ENCODE measurements at places on chromosomes 1 and 21.

- no peak for DNase-seq
Measured at GRCh38 chr1:204541626-204542025, 25.4 kb downstream of the MDM4 start.

- DNase-seq: no peak
Measured at GRCh38 chr1:64150729-64151230, 52.6 kb upstream of the UBE2U start.

DNA sequence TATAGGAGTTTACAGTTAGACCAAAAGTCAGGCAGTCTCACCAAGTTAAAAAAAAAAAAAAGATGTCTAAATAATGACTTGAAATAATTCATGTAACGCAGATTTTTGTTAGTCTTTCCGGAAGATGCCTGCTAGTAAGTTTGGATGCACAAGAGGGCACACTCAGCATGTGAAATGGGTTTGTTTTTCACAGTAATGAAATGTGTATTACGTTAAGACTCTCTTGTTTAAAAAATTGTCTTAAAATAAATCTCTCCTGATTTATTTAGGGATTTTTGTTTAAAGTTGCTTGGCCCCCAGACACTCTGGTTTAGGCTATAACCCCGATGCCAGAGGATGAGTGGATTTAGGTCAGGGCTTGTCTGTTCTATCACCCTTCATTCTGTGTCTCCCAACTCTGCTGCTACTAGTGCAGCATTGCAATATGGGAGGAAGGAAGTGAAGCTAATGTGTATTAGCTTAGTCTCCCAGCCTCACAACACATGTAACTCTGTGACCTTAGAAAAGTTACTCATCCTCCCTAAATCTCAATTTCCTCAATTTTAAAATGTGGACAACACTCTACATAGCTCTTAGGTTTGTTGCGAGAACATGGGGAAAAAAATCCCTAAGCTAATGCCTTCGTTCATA lies 25.7 kb downstream of the CTH start:
- DNase-seq: no peak

DNA sequence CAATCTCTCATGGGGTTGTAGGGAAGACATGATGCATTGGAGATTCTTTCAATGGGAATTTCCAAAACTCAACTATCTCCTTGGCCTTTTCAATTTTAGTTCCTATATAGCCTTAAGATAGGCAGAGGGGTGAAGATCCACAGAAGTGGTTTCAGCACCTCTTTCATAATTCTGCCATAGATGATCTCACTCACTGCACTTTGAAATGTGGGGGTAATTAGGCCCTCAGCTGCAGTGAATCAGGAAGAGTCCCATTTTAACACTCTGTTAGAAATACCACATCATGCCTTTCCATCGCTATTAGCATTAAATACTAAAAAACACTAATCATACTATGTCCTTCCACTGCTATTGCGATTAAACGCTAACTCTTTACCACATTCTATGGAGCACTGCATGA lies 25.1 kb upstream of the EEIG2 start:
- no peak for DNase-seq

DNA sequence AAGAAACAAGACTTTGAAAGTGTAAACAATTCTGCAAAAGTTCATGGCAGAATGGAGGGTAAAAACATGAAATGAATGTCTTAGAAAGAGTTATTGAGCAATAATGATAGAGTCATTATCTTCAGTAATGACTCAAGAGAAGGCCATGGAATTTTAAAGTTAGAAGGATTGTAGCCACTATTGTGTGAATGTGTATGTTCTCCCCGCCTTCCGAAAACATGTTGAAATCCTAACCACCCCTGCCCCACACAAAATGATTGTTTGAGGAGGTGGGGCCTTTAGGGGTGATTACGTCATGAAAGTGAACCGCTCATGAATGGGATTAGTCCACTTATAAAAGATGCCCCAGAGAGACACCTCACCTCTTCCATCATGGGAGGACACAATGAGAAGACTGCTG lies 93.8 kb upstream of the CCDC190 start:
- DNase-seq: no peak

GRCh38 chr1:72557446-72558049 lies 275.2 kb upstream of the NEGR1 start:
- DNase-seq: no peak

DNA sequence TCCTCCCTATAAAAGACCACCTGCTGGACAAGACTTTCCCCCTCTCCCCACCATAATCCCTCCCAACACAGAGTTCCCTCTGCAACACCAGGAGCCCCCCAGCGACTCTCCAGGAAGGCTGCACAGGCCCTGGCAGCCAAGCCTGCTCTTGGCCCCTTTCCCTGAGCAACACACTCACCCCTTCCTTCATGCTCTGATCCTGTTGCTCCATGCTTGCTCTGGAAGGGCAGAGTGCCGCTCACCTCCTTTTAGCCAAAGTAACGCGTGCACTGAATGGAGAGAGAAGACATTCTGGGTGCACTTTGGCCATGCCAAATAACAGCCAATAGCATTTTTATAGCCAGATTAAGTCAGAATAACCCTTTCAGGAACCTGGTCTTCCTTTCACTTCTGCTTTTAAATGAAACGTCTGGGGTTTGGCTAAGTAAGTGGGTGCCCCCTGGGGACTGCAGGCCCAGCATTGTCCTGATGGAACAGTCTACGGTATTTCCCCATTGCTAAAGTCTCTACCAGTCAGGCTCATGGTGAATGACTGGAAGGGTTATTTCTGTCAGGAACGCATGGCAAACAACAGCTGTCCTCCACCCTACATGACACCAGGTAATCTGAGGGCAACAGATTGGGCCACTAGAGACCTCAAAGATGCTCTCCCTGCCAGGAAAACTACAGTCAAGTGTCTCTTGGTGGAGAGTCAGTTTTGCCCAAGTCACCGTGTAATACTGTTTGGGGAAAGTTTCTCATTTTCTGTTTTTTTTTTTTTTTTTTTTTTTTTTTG lies at the start of gene SLC2A5:
TSS of gene SLC2A5 (minus strand) at position 310 of the 775 bp plus-strand sequence. CDS start at position 211, 99 bp downstream.
- no peak for DNase-seq

- DNase-seq: no peak
Measured at GRCh38 chr1:35847935-35848565, 35.0 kb upstream of the AGO1 start.

- DNase-seq: no peak
Measured at GRCh38 chr1:243729956-243730355, 120.1 kb downstream of the AKT3 start.

DNA sequence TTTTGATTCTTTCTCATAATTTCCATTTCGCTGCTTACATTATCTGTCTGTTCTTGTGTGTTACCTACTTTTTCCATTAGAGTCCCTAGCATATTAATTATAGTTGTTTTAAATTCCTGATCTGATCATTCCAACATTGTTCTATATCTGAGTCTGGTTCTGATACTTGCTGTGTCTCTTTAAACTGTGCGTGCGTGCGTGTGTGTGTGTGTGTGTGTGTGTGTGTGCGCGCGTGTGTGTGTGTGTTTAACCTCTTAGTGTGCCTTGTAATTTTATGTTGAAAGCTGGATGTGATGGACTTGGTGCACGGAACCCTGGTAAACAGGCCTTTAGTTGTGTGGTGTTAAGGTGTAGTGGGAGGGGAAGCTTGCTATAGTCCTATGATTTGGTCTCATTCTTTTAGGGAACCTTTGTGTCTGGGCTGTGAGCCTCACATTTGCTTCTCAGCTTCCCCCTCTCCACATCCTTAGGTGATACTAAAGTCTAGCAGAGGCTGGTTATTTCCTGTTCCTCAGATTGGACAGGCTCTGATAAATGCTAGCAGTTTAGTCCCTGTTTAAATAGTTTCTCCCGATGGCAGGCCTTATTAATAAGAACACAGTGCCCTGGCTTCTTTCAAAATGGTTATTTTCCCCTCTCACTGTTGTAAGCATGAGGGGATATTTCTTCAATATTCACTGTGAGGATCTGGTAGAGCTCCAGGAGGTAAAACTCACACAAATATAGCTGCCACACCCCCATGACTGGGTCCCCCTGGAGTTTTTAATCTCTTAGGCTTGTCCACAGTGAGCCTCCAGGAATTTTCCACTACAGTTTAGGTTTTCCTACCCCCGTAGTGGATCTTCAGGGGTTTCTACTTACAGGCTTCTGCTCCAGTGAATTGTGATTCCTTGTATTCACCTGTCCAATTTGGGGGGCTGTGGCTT lies 118.3 kb downstream of the GALNT2 start:
- DNase-seq: no peak

DNA sequence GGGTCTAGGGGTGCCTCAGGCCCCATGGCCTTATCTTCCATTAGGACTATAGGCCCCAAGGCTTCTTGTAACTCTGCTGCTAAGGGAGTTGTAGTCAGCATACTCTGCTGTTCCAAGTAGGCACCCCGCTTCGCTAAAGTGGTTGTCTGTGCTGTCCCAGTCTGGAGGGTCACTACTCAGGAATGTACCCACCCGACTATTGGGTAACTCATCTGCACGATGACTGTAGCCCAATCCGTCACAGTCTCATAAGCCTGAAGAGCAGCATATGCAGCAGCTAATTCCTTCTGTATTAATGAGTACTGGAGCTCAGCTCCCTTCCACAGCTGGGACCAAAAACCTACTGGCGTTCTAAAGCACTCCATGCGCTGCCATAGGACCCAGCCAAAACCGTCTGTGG lies 111.0 kb downstream of the GDAP2 start:
- no peak for DNase-seq

DNA sequence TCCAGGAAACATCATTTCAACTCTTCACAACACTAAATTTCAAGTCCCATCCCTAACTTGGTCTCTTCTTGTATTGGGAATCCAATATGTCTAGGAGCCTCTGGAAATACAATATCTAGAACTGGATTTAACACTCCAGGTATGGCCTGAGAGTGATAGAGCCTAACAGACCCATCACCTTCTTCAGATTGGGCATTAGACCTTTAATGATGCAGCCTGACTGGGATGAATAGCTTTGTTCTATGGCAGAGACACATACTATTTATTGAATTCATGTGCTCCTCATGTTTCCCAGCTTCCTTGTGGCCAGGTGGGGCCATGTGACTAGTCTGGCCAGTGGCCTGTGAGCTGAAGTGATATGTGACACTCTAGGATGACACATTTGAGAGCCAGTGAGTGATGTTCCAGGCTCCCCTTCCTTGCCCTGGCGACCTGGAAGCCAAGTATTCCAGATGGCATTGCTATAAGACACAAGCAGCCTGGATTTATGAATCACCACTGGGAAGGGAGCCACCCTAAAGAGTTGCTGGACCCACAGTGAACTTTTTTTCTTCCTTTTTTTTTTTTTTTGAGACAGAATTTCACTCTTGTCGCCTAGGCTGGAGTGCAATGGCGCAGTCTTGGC lies 31.0 kb upstream of the POU3F1 start:
- no peak for DNase-seq

DNA sequence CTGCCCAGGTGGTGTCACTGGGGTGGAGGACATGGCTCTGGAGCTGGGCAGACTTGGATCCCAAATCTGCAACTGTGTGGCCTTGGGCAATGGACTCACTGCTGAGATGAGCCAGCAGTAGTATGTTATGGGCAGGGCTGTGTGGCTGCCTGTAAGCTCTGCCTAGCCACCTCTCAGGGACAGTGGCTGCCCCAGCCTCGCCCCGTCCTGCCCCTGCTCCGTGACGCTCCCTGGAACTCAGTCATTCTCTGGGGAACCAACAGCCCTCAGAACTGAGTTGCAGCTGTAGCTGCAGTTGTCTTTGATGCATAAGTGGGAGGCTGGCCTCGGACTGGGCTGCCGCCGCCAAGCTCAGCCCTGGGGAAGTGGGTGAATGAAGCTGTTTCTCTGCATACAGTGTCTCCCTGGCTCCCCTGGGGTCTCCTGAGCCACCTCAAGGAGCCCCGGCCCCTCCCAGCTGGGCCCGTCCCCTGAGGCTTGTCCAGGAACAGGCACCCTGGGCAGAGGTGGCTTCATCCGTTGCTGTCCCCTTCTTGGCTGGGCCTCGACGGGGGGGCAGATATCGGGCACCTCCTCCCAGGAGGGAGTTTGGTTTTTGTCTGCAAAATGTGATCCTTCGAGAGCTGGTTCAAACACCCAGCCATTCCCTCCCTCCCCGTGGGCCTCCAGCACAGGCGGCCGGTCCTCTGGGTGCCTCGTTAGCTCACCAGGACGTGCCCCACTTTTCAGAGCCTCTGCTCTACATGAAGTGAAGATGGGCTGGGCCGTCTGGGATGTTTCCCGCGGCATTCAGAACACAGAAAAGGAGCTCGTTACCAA lies 26.2 kb upstream of the PLCH2 start:
- no peak for DNase-seq

- no peak for DNase-seq
Measured at GRCh38 chr1:168794057-168794456, 65.1 kb upstream of the DPT start.

GRCh38 chr21:26043891-26044290 lies 126.7 kb downstream of the APP start:
- DNase-seq: no peak

GRCh38 chr1:186960861-186961260 lies 132.1 kb downstream of the PLA2G4A start:
- no peak for DNase-seq

GRCh38 chr21:44726826-44727225 lies 15.5 kb upstream of the TSPEAR start:
- DNase-seq: no peak

- no peak for DNase-seq
Measured at GRCh38 chr1:248046536-248046935, at the start of gene OR2L3. Gene OR2L3, plus strand, starts transcription at chr1:248046836. Its CDS starts 13,846 bp downstream, at chr1:248060682.

- DNase-seq: no peak
Measured at GRCh38 chr1:93692026-93692425, 10.4 kb upstream of the BCAR3 start.

GRCh38 chr1:215082532-215083382 lies at the start of gene KCNK2:
Gene KCNK2, plus strand, starts transcription at chr1:215082737. Its CDS starts 649 bp downstream, at chr1:215083386.
- DNase-seq: no peak

- DNase-seq: no peak
Measured at GRCh38 chr1:11682799-11683198, 1.9 kb upstream of the MAD2L2 start.

DNA sequence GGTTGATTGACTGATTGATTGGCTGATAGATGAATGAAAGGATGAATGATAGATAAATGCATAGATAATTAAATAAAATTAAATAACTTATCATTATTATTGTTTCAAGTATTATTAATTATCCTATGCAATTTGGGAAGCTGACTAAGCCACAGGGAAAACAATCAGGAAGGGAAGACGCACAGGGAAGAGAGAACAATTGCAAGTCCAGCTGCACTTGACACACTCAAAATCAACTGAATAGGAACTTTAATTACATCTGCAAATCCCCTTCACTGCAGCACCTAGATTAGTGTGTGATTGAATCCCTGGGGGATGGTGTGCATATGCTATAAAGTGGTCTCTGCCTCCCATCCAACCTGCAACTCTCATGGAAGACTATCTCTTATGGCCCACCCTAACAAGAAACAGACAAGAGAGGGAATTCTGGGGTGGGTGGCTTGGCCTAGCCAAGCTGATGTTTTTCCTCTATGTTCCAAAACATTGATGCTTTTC lies 161.1 kb upstream of the FGGY start:
- no peak for DNase-seq

DNA sequence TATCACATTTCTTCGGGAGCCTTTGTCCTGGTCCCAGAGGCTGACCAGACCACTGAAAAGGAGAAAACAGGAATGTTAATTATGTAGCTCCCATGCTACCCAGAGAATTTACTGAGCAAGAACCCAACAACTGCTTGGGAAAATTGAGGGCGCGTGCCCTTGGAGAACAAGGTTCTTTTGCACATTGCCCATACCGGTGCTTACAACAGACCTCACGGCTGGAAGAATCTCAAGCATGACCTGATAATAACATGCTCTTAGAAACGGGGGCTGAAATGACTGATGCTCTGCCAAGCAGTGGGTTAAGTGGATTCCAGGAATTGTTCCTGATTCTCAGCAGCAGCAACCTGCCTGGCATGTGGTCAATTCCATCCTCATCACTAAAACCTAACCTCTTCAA lies 49.3 kb upstream of the AJAP1 start:
- no peak for DNase-seq

- DNase-seq: no peak
Measured at GRCh38 chr1:45971922-45972531, 160.4 kb downstream of the PIK3R3 start.

GRCh38 chr1:165659581-165659895 lies 28.5 kb downstream of the MGST3 start:
- DNase-seq: no peak
